ENCODE measurements at places on chromosomes 6 and 20. TPM values are rescaled to one million over a fixed set of nuclear protein-coding genes. Genes with fewer than 3 reads are reported as not detected.

The PTGIS gene
- total RNA-seq = 8.0 TPM

The FAM210B gene
- total RNA-seq = 18.2 TPM

GRCh38 chr6:72035966-72036365 lies 149.6 kb downstream of the RIMS1 start:
- no peaks in the 10 kb centered on the region for H3K4me1 ChIP-seq
- H3K36me3 ChIP-seq = no peaks in the 10 kb centered on the region
- H3K4me3 ChIP-seq = no peak overlapping the region
- no peaks in the 10 kb centered on the region for H3K27me3 ChIP-seq
- no peak overlapping the region for H3K27ac ChIP-seq
- no peak for DNase-seq

DNA sequence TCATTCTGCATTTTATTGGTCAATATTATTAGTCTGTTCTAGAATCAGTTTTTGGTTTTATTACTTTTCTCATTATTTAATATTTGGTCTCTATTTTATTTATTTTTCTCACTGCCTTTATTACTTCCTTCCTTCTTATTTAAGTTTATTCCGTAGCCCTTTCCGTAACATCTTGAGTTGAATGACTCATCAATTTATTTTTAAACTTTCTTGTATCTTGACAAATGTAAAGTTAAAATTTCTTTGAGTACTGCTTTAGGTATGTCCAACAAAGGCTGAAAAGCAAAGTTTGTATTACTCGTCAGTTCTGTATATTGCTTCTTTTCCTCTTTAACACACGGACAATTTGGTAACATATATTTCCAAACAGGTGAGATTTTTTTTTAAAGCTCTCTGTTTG lies 192.0 kb downstream of the CD109 start:
- no peak overlapping the region for H3K27ac ChIP-seq
- no peaks in the 10 kb centered on the region for H3K4me1 ChIP-seq
- H3K27me3 ChIP-seq = no peaks in the 10 kb centered on the region
- no peak for DNase-seq

DNA sequence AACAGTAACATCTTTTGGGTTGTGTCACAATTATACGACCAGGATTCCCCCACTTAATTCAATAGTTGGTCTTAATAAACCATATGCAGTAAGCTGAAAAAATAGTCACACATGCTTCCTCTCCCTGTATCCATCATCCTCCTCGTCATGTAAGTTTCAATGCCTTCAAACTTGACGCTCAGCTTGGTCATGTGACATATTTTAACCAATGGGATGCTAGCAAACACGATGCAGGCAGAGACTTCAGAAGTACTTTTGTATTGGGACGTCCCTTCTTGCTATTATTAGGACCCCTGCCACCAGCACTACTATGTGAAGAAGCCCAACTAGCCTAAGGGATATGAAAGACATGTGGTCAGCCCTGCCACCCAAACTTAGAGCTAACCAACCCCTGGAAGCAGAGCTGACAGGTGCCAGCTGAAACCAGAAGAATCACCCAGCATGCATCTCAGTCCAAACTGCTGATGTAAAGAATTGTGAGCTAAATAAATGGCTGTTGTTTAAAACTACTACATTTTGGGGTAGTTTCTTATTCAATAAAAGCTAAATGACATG lies 49.3 kb downstream of the CGA start:
- H3K36me3 ChIP-seq = no peaks in the 10 kb centered on the region
- no peak overlapping the region for H3K4me3 ChIP-seq
- no peaks in the 10 kb centered on the region for H3K4me1 ChIP-seq
- DNase-seq = no peak
- H3K27me3 ChIP-seq = no peaks in the 10 kb centered on the region

- H3K4me3 ChIP-seq = no peak overlapping the region
- H3K27me3 ChIP-seq = no peaks in the 10 kb centered on the region
- H3K36me3 ChIP-seq = no peaks in the 10 kb centered on the region
- no peaks in the 10 kb centered on the region for H3K4me1 ChIP-seq
- DNase-seq = no peak
- no peak overlapping the region for H3K27ac ChIP-seq
Measured at GRCh38 chr20:63042448-63043071, 35.8 kb upstream of the BHLHE23 start.

- no peaks in the 10 kb centered on the region for H3K4me1 ChIP-seq
- no peak for DNase-seq
- no peaks in the 10 kb centered on the region for H3K36me3 ChIP-seq
Measured at GRCh38 chr6:122730334-122730733, 49.2 kb upstream of the FABP7 start.

DNA sequence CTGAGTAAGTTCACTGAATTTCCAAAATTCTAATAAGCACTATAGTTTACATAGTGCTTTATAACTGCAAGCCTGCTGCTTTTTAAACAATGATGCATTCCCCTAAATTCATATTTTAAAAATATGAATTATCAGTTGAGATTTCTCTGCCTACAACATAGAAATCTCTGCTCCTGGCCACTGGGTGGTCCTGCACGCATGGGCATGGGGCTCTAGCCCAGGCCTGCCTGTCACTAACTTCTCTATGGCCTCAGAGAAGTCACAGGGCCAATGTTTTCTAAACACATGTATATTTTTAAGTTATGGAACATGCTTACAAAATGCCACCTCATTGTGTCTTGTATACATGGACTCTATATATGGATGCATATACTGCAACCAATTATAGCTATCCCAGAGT lies 211.0 kb downstream of the FOXC1 start:
- DNase-seq = no peak
- H3K36me3 ChIP-seq = no peaks in the 10 kb centered on the region
- no peaks in the 10 kb centered on the region for H3K27me3 ChIP-seq
